ENCODE measurements at places on chromosomes 3 and 15. TPM values are rescaled to one million over a fixed set of nuclear protein-coding genes. Genes with fewer than 3 reads are reported as not detected.

TEX55 gene
- 0.06 TPM for total RNA-seq

TMEM108 gene
- total RNA-seq = 1.4 TPM

DNA sequence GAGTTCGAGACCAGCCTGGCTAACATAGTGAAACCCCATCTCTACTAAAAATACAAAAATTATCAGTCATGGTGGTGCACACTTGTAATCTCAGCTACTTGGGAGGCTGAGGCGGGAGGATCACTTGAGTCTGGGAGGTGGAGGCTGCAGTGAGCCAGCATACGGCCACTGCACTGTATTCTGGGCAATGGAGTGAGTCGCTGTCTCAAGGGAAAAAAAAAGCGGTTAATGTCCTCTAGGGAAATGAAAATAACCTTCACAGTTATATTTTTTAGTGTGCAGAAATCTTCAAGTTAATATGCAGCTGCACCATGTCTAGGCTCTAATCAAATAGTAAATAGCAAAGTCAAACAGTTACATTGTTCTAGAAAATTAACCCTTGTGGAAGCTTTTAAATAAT, 14.8 kb downstream of the CEP19 start:
- no peak for DNase-seq

GRCh38 chr15:35437157-35437556, 108.8 kb downstream of the DPH6 start:
- DNase-seq = no peak

DNA sequence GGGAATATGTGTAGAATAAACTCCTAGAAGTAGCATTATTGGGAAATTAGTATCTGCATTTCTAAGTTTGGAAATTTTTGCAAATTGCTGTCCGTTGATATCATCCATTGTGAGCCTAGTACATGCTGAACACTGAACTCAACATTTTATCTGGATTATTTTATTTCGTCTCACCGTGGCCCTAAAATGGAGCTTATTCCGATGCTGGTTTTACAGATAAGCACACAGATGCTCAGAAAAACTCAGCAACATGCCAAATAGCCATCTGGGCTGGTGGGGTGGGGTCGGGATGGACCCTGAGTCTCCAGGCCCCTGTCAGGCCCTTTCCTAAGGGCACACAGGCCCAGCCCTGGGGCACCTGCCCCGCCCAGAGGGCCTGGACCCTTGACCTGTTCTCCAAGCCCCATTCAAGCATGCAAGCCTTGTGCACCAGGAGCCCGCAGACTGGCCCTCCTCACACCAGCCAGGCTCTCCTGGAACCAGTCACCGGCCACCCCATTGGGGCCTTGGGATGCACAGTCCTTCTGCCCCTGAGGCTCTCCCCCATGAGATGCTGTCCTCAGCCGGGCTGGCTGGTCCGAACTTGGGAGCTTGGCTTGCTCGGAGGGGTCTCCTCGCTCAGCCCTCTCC, 20.7 kb upstream of the KLF13 start:
- DNase-seq = no peak

Data from epithelial cell of proximal tubule (primary cell).